Stimulated activated CD4-positive, alpha-beta T cell treated with anti-CD3 and anti-CD28 coated beads, Interleukin-15, amount 100 ng/mL, for 1 hour (primary cell): ENCODE measurements at places on chromosomes 3 and 15.

DNA sequence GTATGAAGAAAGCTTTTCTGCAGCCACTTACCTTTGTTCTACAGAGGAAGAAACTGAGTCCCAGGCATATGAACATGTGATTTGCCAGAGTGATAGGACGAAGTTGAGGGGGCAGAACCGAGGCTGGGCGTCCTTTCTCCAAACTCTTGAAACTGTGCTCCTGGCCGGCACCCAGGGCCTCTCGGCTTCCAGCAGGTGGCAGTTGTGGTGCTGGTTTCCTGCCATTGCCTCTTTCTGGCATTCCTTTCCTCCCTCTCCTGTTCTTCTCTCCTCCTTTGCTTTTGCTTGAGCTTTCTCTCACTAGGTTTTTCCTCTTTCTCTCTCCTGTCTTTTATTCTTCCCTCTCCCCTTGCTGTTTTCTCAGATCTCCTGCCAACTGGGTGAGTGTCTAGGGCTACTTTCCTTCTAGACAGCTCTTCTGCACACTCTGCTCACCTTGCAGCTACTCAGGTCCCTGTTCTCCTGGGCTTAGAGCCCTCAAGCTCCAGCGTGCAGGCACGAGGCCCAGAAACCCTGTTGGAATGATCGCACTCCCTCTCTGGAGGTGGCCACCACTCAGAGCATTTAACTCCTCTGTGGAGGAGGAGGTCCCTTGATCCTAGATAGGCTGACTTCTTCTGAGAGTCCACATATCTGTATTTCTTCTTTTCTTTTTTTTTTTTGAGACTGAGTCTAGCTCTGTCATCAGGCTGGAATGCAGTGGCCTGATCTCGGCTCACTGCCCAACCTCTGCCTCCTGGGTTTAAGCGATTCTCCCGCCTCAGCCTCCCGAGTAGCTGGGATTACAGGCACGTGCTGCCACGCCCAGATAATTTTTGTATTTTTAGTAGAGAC, 26.2 kb downstream of the TRAK1 start:
- DNase-seq, result no peak

DNA sequence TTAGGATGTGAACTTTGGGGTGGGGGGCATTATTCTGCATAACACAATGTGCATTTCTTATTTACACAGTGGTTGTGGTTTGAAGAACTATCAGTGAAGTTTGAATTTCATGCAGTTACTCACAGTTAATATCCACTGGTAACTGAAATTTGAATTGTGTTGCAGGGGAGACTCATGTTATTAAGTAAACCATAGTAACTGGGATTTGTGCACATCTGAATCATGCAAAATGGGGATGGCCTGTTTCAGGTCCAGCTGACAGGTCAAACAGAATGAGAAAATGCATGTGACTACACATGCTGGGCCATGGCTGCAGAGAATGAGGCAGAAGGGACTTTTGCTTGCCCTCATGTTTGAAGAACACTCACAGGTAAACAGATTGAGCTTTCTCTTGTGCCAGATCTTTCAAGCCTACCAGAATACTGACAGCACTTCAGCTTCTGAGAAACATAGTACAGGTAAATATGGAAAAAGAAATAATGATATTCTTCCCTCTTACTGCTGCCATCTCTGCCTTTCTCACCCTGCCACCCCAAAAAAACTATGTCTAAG, 115.0 kb downstream of the POLQ start:
- no peak for DNase-seq

- no peak for DNase-seq
Measured at GRCh38 chr3:141063831-141064230, 12.7 kb downstream of the SPSB4 start.

GRCh38 chr15:28886431-28887338, 911 bp downstream of the APBA2 start:
- DNase-seq, result no peak

GRCh38 chr3:34882764-34883163, 756.6 kb upstream of the ARPP21 start:
- no peak for DNase-seq

DNA sequence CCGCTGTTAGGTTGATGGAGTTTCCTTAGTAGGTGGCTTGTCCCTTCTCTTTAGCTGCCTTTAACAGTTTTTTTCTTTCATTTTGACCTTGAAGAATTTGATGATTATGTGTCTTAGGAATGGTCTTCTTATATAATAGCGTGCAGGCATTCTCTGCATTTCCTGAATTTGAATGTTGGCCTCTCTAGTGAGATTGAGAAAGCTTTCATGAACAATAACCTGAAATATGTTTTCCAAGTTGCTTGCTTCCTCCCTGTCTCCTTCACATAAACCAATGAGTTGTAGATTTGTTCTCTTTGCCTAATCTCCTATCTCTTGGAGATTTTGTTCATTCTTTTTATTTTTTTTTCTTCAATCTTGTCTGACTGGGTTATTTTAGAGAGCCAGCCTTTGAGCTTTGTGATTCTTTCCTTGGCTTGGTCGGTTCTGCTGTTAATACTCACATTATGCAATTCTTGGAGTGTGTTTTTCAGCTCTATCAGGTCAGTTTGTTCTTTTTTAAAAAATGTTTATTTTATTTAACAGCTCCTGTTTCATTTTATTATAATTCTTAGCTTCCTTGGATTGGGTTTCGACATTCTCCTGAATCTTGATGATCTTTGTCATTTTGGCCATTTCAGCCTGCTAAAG, 627.9 kb downstream of the SI start:
- DNase-seq, result no peak

GRCh38 chr3:50422153-50422552, 62.8 kb upstream of the TMEM115 start:
- DNase-seq, result no peak

DNA sequence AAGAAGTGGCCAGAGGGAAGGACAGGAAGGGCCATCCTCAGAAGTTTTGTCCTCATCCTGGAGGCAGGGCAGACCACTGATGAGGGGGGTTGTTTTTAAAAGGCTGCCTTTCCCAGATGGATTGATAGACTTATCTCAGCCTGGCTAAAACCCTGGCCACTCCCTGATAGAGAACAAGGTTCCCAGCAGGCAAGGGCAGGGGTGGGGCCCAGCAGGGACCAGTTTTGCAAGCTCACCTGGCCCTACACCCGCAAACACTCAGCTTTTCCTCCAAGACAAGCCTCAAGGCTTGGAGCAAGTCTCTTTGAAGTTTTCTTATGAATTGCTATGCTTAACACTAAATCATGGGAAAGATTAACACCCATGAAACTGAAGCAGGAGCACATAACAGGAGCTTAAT, 9.1 kb downstream of the LIPC start:
- no peak for DNase-seq

DNA sequence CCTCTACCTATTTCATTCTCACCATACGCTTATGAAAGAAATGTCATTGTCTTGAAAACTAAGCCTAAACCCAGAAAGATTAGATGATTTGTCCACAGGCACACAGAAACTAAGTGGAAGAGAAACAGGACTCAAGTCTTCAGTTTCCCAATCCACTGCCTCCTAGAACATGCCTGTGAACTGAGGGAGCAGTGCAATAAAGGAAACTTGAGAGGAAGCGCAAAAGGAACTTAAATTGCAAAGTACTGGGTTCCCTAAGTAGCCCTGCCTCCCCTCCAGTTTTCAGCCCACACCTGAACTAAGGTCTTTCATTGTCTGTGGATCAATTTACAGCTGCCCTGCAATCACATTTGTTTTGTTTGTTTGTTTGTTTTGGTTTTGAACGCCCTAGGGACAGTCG, 56.7 kb upstream of the TSEN2 start:
- DNase-seq, result no peak

DNA sequence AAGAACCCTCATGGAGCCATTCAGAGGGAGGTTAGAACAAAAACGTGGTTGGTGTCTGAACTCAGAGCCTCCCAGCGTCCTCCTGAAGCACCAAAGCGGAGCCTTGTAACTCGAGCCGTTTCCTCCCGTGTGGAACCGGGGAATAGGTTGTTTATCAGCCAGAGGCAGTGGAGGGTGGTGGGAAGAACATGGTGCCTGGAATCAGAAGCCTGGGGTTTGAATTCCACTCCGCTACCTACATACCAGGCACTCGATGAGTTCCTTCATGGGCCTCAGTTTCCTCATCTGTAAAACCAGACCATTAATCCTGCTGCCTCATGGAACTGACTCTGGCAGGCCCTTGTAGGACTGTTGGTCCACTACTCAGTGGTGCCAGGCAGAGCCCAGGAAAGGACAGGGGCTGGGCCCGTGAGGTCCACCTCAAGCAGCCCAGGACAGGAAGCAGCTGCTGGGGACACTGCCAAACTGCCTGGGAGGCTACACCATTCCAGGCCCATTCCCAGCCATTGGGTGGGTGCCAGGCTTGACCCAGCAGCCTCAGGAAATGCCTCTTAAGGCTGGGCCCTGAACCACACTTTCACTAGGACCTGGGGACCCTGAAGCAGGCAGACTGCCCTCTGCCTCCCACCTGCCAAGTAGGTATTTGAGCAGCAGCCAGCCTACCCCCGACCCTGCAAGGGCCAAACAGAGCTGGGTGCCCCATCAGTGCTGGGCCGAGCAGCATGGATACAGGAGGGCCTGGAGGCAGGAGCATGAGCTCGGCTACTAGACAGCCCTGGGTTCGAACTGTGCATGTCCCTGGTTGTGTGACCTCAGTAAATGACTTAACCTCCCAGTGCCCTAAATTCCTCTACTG, 33.4 kb downstream of the PRKCD start:
- DNase-seq, result no peak

DNA sequence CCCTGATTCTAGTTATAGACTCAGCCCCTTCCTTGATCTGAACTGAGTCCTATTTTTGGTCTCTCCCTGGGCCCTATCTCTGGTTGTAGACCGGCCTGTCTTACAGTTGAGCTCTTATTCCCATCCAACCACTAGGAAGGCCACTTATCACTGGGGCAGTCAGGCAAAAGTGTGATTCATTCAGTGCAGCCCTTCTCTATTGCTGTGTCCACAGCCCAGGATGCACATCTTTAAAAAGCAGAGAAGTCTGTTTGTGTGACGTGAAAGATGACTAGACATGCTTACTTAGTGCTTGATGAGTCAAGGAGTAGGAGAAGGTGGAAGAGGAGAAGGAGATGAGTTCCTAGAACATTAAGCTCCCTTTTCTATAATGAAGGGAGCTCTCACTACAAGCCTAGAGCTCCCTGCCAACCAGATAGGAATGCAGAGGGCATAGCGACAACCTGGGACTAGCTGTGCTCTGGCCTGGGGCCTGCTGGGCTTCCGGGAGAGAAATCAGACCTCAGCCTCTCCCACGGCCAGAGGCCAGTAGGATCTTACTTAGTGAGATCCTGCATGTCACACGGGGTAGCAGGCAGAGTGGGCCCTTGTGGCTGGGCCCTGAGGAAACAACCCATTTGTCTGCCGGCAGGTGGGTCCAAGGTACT, 25.7 kb downstream of the INSYN1 start:
- no peak for DNase-seq

- no peak for DNase-seq
Measured at GRCh38 chr3:151391720-151392119, 7.2 kb upstream of the P2RY12 start.
